ENCODE measurements at places on chromosomes 12 and 14. TPM values are rescaled to one million over a fixed set of nuclear protein-coding genes. Genes with fewer than 3 reads are reported as not detected.

The RNASE1 gene
- 497 TPM for total RNA-seq

The ACRBP gene
- total RNA-seq: 18.1 TPM

The NTF3 gene
- total RNA-seq: 3.6 TPM

DNA sequence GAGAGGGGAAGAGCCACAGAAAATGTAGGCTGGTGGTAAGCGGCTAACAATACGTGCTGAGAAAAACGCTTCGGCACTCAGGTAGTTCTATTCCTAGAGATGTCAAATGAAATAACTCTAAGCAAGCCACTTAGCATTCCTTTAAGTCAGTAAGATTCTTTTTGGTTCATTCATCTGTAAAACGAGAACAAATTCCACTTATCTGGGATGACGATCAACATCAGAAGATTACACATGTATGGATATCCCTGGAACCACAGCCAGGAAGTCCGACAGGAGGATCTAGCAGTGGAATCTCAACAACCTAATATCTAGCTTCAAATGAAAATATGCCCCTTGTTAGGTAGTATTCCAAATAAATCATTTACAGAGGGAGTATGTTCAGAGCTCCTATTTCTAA lies 74.6 kb upstream of the CDKN3 start:
- H3K36me3 ChIP-seq: no peaks in the 10 kb centered on the region
- no peak for DNase-seq
- no peaks in the 10 kb centered on the region for H3K4me1 ChIP-seq
- no peak overlapping the region for H3K4me3 ChIP-seq
- no peak overlapping the region for H3K27ac ChIP-seq

DNA sequence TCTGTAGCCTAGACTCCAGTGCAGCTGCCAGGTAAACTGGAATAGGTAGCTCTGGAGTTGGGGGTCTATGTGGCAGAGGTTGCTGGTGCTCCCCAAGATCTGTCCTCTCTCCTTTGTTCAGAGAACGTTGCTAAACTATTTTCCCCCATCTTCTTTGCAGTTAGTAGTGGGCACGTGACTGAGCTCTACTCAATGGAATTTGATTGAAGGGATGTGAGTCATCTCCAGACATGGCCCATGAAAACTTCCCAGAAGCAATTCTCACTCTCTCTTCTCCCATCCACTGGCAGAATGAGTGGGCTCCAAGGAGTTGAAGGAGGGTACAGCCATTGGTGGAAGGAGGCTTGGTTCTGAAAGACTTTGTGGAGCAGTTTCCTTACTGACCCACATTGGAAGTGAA lies 44.0 kb downstream of the PAH start:
- DNase-seq: no peak
- H3K27me3 ChIP-seq: no peaks in the 10 kb centered on the region
- H3K27ac ChIP-seq: no peak overlapping the region
- no peak overlapping the region for H3K4me3 ChIP-seq
- no peaks in the 10 kb centered on the region for H3K36me3 ChIP-seq

All from spleen (tissue), 13 donors.